ENCODE measurements at places on chromosomes 1 and 21.

GRCh38 chr1:182677397-182678098 lies 6.8 kb downstream of the RGS8 start:
- no peak for DNase-seq

- DNase-seq, result no peak
Observed at GRCh38 chr1:21911205-21912001, 25.7 kb downstream of the HSPG2 start.

GRCh38 chr1:155322571-155322952 lies 1.9 kb downstream of the RUSC1 start:
- no peak for DNase-seq

DNA sequence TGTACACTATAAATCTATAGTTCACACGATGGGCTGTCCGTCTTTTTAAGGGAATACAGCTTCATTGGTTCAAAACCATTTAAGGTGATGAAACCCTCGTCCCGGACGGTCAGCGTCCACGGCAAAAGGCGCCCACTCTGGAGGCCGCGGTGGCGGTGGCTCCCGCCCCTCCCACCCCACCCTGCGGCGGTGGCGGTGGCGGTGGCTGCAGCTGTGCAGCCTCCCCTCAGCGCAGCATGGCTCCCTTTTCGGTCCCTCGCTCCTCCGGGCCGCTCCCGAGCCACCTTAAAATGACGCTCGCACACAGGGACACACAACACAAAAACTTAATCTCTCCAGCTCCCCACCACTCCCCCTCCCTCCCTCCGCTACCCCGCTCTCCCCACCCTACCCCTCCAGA lies 69.1 kb downstream of the WLS start:
- no peak for DNase-seq

DNA sequence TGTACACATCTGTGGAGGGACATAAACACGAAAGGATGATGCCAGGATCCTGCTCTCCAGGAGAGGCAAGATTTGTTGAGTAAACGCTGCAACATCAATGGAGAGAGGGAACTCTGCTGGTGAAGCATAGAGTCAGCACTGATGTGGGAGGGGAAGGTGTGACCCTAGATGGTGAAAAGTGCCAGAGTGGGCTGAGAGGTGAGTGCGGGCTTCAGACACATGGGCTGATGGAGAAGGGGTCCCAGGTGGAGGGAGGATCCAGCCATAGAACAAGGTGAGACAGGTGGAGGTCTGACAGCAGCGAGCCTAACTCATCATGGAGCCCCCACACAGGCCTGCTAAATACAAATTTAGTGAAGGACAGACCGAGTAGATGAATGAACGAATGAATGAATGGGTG lies 9.7 kb downstream of the RD3 start:
- DNase-seq, result no peak

GRCh38 chr1:230099465-230099864 lies 32.4 kb downstream of the GALNT2 start:
- DNase-seq, result no peak

- no peak for DNase-seq
Observed at GRCh38 chr1:93488207-93488606, 40.3 kb downstream of the FNBP1L start.

DNA sequence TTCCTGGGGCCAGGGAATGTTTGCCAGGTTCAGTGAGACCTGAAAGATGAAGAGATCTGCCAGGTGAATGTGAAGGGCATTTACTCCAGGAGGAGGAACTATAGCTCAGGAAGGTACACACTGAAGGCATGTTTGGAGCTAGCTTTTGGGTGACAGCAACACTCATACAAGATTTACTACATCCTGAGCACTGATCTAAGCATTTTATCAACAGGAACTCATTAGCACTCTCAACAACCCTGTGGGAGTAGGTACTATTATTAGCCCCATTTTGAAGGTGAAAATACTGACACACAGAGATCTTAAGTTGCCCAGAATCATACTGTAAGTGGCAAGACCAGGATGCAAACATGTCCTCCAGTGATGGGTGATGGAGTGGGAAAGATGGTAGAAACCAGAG lies 6.7 kb downstream of the GADD45A start:
- no peak for DNase-seq

- peak; percentile 51 for DNase-seq
Observed at GRCh38 chr1:151838222-151839081, 1.2 kb downstream of the C2CD4D start.

DNA sequence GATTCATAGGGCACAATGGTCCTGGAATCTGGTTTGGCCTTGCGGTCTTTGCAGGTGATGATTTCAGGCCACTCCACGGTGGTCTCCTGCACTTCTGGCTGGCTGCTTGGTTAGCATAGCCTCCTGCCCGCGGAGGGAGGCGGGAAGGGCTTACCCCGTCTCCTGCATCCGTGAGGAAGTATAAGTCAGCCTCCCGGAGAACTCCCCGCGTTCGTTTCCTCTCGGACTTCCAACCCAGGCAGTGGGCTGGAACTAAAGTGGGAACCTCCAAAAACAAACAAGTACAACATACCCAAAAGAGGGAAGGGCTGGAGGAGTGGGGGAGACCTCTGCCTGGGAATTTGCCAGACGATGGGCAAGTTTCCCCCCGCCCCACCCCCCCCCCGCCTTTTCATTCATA lies 939 bp upstream of the CCN1 start:
- DNase-seq, result no peak

GRCh38 chr1:227428803-227429202 lies 110.5 kb upstream of the CDC42BPA start:
- DNase-seq, result no peak

Data from stimulated activated naive CD4-positive, alpha-beta T cell treated with Interleukin-2 at 50 U/mL for 16 hours (primary cell).